ENCODE measurements at places on chromosomes 2 and 18.
A peak's percentile ranks its signal among the peaks of the same experiment; 100 is the strongest.

GRCh38 chr2:83650161-83650560 is 808.9 kb downstream of the SUCLG1 start:
- no peak for DNase-seq

- DNase-seq = no peak
Measured at GRCh38 chr2:8997631-8998030, 5.9 kb downstream of the MBOAT2 start.

- peak; percentile 36 for DNase-seq
Measured at GRCh38 chr2:197707316-197708213, 2.4 kb downstream of the MARS2 start.

- DNase-seq = no peak
Measured at GRCh38 chr18:11992096-11992790, 10.9 kb downstream of the IMPA2 start.

- DNase-seq = no peak
Measured at GRCh38 chr2:151756820-151757219, 22.5 kb upstream of the NEB start.

DNA sequence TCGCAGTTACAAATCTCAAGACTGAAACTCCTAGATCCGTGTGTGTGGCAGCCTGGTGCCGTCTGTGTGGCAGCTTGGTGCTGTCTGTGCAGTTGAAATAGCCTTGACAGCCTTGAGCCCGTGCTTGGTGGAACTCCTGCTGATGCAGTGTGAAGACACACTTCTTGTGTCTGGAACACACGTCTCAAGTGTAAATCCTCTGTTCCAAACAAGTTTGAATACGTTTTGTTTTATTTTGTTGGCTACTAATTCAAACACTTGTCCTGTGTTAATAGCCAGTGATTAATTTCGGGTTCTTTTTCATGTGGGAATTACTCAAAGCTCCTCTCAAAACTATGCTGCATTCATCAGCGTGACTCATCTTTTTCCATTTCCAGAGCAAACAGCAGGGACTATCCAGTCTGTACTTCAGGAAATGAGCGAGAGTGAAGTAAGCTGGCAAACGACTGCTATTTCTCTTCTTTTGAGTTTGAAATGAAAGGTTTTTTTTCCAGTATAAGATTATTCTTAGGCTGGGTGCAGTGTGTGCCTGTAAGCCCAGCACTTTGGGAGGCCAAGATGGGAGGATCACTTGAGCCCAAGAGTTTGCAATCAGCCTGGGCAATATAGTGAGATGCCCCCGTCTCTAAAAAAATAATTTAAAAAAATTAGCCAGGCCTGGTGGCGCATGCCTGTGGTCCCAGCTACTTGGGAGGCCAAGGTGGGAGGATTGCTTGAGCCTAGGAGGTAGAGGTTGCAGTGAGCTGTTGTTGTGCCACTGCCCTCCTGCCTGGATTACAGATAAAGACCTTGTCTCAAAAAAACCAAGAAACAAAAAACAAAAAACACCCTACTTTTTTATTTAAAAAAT is 152.9 kb downstream of the SPP2 start:
- DNase-seq = no peak

DNA sequence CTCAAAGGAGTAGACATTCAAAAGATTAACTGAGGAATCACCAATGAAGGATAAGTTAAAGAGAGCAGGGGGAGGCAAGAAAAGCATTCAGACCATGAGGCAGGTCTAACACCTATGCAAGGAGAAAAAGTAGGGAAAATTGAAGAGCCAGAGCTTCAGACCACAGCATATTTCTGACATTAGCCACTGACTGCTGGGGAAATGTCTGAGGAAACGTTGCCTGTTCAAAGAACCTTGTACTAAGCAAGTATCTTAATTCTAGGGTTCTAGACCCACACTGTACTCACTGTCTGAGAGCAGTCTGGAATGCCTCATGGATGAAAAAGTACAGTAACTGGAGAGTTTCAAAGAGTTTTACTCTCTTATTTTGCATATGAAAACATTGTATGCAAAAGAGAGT is 39.5 kb upstream of the TFPI start:
- DNase-seq = no peak

- DNase-seq = no peak
Measured at GRCh38 chr2:209636076-209636475, 135.6 kb upstream of the UNC80 start.

GRCh38 chr2:23901966-23902846 is 24.7 kb downstream of the ATAD2B start:
- DNase-seq = no peak

DNA sequence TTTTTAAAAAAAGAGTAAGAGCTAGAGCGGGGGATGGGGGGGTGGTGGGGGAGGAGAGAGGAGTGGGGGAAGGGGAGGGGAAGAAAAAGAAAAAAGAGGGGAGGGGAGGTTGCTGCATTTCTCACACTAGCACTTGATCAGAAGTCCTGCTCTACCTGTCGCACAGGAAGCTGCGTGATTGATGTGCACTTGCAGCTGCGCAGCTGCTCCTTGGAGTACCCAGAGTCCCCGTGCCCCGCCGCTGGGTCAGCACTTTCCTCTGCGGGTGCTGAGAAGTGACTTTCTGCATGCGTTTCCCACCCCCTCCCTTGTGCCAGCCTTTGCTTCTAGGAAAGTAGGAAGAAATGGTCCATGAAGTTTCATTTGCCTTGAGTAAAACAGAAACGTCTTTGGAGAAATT is 297.3 kb downstream of the ETAA1 start:
- no peak for DNase-seq

DNA sequence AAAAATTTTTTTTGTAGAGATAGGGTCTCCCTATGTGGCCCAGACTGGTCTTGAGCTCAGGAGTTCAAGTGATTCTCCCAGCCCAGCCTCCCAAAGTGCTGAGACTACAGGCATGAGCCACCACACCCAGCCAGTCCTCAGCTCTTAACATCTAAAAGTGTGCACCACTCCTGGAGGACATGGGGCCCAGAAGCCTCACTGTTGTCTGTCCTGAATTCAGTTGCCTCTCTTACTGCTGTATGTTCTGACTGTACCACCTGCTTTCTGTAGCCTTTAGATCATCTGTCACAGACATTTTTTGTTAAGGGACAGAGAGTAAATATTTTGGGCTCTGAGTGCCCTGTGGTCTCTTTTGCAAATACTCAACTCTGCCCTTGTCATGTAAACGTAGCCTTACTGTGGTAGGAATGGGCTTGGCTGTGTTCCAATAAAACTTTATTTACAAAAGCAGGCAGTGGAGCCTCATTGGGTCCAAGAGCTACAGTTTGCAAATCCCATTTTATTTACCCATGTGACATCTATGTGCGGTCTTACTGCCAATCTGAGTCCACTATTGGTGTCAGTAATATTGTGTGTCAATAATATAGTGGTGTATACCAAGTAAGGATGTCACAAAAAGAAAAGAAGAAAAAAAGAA is 38.1 kb downstream of the TMEM37 start:
- no peak for DNase-seq

DNA sequence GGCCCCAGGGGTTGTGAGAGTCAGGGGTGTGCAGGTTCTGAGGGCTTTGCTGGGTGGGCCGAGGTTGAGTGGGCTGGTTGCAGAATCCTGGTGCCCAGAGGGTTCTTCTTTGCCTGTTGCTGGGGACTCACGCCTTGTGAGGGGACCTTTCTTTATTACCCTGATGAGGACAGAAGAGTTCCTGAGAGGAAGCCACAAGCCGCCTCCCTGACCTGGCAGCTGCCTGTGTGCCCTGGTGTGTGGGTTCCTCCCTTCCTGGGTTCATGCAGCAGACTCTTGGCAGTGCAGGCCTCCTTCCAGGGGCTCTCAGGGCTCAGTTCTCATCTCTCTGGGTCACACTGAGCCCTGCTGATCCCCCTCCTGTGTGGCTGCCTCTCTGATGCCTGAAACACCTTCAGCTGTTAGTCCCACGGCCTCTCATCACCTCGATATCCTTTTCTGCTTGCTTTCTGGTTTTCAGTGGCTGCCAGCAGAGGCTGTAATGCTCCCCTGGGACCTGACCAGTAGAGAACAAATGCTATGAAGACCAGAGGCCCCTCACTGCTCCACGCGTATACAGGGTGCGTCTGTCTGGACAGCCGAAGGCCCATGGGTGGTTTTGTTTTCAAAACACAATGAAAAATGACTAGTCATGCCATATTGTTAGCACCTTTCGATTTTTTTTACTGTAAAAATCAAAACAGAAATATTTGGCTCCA is 191.3 kb downstream of the AGAP1 start:
- DNase-seq = no peak

GRCh38 chr2:99489063-99489760 is 605 bp downstream of the REV1 start:
- peak; percentile 27 for DNase-seq

- no peak for DNase-seq
Measured at GRCh38 chr2:205494537-205495235, 187.6 kb upstream of the NRP2 start.

DNA sequence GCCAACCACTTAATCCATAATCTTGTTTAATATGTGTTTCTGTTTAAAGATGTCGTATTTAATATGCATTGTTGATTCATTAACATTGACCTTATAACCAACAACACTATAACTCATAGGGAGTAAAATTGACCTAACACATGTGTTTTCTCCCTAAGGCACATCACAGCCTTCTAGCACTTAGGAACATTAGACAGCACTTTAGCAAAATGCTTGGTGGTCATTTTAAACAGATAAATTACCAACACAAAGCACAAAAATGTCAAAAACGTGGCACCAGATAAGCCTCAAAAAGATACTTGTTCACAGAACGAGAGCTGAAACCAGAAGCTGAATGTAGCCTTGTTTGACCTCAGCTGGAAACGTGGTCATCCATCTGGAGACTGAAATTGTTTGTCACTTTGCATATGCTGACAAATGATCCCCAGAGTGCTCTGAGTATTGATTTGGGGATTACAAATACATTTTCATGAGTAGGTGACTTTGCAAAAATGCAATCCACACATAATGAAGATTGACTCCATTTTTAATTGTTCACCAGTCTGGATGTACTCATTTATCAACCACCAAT is 139.2 kb downstream of the CCDC102B start:
- no peak for DNase-seq

GRCh38 chr2:44948565-44949328 is 7.2 kb downstream of the SIX3 start:
- DNase-seq = no peak

- no peak for DNase-seq
Measured at GRCh38 chr2:140589696-140590095, 1541.1 kb downstream of the LRP1B start.

- DNase-seq = no peak
Measured at GRCh38 chr18:7524786-7525185, 42.3 kb upstream of the PTPRM start.

DNA sequence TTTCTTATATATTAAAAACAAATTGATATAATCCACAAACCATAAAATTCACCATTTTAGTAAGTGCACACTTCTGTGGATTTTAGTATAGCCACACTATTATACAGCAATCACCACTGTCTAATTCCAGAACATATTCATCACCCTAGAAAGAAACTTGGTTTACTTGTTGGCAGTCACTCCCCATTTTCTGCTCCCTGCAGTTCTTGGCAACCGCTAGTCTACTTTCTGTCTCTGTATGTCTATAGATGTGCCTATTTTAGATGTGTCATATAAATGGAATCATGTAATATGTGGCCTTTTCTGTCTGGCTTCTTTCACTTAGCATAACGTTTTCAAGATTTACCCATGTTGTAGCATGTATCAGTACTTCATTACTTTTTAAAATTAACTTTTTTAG is 5.7 kb downstream of the CKAP2L start:
- no peak for DNase-seq

DNA sequence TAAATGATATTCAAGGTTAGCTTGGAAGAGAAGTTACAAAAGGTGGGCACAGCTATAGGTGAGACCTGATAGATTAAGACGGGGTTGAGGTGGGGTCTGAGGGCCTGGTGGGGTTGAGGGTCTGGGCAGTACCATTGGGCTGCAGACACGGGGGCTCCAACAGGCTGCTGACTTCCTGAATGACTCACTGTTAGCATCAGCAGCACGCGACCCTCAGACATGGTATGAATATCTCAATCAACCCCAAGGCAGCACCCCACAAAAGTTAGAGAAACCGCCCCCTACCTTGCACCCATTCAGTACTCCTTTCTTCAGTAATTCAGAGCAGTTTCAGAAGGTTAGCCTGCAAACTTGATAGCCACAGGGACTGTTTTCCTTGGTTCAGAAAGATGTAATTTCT is 10.8 kb upstream of the NCK2 start:
- no peak for DNase-seq

- no peak for DNase-seq
Measured at GRCh38 chr18:6874315-6874714, 144.8 kb downstream of the ARHGAP28 start.

- no peak for DNase-seq
Measured at GRCh38 chr2:10400978-10401951, 46.9 kb downstream of the ODC1 start.

GRCh38 chr2:26344581-26345282 is 1.2 kb upstream of the SELENOI start:
- DNase-seq = no peak

GRCh38 chr2:143336719-143337210 is 207.5 kb downstream of the ARHGAP15 start:
- DNase-seq = no peak

- no peak for DNase-seq
Measured at GRCh38 chr2:25170888-25171287, 2.5 kb upstream of the POMC start.

GRCh38 chr18:7668392-7668791 is 101.3 kb downstream of the PTPRM start:
- no peak for DNase-seq

GRCh38 chr2:31235504-31235902 is 1.6 kb downstream of the EHD3 start:
- DNase-seq = no peak

DNA sequence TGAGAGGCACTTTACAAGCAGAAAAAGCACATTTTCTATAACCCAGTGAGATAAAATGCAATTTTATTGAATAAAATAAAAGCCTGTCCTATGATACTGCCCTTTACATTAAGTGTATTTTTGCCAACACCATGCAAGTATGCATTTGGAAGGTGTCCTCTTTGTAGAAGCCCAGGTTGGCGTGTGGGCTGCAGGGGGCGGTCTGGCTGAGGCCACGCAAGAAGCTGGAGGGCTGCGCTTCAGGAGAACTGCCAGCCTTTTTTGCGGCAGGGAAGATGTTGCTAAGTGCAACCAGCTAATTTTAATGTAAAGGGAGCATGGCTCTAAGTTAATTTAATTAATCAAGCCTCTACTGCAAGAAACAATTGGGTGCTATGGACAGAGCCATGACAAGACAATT is 562.8 kb upstream of the SALL3 start:
- no peak for DNase-seq

GRCh38 chr2:25632396-25632795 is 41.0 kb downstream of the DTNB start:
- DNase-seq = no peak

GRCh38 chr2:216410550-216410949 is 1.7 kb upstream of the SMARCAL1 start:
- DNase-seq = no peak

- DNase-seq = no peak
Measured at GRCh38 chr18:67639872-67640271, 123.4 kb upstream of the DSEL start.

GRCh38 chr2:14127765-14128164 is 504.8 kb upstream of the LRATD1 start:
- no peak for DNase-seq

Measured in NCI-H1105 (cell line).